Heart right ventricle (tissue), 16 donors: ENCODE measurements at places on chromosomes 5 and 9. TPM values are rescaled to one million over a fixed set of nuclear protein-coding genes. Genes with fewer than 3 reads are reported as not detected.

Gene UGT3A2
- not detected for total RNA-seq

Gene THBS4
- total RNA-seq, result 64.0 TPM

Gene CEL
- total RNA-seq, result 3.5 TPM

Gene BRINP1
- total RNA-seq, result 0.26 TPM

Gene PRXL2C
- 30.0 TPM for total RNA-seq

Gene CDKN2A
- 0.45 TPM for total RNA-seq

Gene SREK1
- total RNA-seq, result 26.9 TPM

Gene ADAMTS13
- total RNA-seq, result 2.2 TPM

Gene SLIT3
- 29.2 TPM for total RNA-seq

Gene GLDC
- total RNA-seq, result not detected

DNA sequence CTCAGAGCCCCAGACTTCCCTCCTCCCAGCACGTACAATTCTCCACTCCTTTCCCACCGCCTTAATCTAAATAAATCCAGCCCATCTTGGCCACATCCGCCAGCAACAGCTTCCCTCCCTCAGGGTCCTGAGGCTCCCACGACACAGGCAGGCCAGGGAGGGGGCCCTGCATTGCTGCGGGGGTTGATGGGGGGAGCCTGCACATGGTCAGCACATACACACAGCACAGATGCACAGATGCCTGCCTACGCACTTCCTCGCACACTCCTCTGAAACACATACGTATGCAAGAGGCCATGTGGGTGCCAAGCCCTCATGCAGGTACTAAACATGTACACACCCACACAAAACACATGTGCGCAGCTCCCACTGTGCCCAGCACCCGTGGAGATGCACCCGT is 14.8 kb downstream of the PDGFRB start:
- no peak for DNase-seq

DNA sequence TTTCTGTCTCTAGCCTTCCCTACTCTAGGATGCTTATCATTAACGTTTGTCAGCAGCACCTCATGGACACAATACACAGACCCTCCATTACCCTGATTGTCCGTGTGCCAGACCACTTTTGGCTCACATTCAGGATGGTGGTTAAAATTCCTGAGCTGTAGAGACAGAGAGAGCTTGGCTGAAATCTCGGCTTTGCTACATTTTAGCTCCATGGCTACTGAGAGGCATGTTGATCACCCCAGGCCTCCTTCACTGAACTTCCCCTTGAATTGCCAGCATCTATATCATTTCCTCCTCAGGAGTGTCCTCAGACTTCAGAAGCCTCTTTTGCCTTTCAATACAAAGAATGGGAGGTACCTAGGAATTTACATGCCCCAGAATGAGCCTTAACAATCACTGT is 104.7 kb upstream of the ISL1 start:
- DNase-seq, result no peak

GRCh38 chr9:86503942-86504341 is 149.7 kb upstream of the TUT7 start:
- DNase-seq, result no peak

GRCh38 chr9:113153599-113153998 is 2.8 kb downstream of the SLC31A2 start:
- no peak for DNase-seq

DNA sequence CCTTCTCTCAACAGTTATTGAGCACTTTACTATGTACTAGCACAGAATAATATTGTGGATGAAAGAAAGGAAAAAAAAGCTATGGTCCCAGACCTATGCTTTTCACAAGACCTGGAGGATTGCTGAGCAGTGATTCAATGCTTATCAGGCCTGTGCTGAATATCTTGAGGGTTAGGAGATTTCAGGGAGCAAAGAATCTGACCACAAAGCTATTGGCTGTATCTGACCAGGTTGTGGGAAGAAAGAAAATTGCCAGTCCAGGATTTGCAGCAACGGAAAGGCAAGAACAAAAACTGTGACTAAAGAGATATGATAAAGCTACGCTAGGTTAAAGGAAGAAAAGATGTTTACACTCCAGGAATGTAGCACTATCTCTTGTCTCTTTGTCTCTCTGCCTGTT is 14.9 kb upstream of the MACIR start:
- DNase-seq, result no peak

- DNase-seq, result no peak
Observed at GRCh38 chr5:151285683-151286082, 17.9 kb downstream of the SLC36A3 start.

DNA sequence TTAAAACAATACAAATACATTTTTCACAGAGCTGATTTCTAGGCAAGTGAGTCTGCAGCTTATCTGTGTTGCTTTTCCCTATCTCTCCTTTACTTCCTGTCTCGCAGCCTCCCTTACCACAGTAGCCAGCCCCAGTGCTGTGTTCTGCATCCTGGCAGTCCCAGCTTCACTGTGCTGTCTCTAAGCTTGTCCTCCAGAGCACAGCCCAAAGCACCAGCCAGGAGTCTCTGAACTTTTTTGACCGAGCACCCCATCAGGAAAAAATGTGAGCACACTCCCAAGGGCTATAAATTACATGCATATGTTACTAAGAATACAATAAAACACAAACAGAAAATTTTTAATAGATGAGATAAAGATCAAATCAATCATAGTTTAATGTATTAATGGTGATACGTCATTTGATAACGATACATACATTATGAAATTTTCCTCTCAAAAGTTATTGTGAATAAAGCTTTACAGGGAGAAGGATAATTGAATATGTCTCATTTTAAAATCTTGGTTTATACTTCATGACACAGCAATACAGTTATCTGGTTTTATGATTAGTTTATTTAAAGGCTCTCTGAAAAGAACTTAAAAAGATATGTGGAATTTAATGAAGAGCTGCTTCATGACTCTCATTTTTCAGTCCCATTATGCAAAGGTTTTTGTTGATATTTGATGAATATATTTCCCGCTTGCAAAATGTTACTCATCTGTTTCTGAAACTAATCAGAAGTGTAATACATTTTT is 7.3 kb upstream of the RHOBTB3 start:
- DNase-seq, result no peak

- no peak for DNase-seq
Observed at GRCh38 chr9:138025417-138025816, 147.8 kb downstream of the CACNA1B start.

- no peak for DNase-seq
Observed at GRCh38 chr9:21294364-21294774, 10.7 kb downstream of the IFNA5 start.

- DNase-seq, result no peak
Observed at GRCh38 chr9:76562511-76562911, 103.5 kb downstream of the GCNT1 start.

DNA sequence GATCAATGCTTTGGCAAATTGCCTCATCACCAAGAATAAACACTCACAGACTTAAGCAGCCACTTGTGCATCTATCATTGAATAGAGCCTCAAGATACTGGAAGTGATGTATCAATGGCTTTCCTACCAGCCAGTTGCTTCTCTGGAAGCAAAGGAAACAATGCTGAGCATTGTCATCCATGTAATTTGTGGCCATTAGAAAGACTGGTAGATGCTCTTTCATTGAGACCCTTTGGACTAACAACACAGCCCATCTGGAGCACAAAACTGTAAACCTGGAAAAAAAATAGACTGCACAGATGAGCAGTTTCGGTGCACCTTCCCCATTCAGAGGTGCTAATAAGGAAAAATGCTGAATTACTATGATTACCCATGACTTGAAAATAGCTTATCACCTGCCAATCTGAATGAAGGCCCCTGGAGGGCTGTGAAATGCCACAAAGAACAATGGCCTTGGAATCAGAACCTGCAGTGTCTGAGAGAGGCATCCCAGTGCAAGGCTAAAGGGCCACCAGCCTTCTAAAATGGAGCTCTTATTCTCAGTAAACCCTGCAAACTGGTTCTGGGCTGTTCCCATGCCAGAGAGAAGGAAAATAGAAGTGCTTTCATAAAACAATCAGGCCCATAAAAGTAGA is 127.5 kb downstream of the RFK start:
- DNase-seq, result no peak

- no peak for DNase-seq
Observed at GRCh38 chr9:127411122-127411521, 13.1 kb upstream of the ZNF79 start.

- no peak for DNase-seq
Observed at GRCh38 chr5:145990170-145990569, 53.8 kb downstream of the SH3RF2 start.

DNA sequence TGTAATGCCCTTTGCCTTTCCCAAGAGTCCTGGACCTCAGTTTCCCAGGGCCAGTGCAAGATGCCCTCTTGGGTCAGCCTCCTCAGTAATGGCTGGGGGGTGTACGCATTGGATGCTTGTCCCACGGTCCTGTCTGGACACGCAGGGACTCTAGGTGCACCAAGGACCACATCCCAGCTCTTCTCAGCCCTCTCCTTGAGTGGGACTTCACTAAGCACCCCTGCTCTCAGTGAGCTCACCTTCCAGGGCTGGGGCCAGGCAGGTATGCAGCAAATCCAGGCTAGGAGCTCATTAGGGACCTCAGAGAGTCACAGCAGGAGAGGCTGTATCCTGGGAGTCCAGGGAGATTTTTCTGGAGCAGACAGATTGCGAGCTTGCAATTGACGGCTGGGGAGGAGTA is 59.8 kb downstream of the MACROH2A1 start:
- DNase-seq, result no peak

DNA sequence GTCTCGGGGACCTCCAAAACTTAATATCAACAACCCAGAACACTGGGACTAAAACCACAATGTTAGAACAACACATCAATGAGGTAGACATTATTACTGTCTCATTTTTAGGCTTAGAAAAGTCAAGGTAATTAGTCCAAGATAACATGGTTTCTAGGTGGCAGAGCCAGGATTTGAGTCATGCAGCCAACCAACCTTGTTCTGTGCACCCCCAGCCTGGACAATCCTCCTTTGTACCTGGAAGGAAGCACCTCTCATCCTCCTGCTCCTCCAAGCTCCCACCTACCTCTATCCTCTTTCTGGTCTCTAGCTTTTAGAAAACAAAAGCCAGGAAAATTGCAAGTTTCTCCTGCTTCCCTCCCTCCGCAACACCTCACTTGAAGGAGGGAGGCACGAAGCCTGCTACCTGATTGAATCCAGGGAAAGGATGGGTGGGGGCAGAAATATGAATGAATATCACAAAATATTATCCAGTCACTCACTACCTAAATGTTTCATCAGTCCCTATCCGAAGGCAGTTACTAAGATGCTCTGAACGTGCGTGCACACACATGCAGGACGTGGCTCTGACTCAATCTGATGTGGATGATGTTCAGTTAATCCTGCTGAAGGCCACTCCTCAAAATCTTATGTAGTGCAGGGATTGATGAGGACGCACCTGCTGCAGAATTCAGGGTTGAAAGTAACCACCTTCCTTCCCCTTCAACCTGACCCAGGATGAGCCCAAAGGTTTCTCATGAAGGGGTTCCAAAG is 26.3 kb upstream of the TTC1 start:
- DNase-seq, result no peak

DNA sequence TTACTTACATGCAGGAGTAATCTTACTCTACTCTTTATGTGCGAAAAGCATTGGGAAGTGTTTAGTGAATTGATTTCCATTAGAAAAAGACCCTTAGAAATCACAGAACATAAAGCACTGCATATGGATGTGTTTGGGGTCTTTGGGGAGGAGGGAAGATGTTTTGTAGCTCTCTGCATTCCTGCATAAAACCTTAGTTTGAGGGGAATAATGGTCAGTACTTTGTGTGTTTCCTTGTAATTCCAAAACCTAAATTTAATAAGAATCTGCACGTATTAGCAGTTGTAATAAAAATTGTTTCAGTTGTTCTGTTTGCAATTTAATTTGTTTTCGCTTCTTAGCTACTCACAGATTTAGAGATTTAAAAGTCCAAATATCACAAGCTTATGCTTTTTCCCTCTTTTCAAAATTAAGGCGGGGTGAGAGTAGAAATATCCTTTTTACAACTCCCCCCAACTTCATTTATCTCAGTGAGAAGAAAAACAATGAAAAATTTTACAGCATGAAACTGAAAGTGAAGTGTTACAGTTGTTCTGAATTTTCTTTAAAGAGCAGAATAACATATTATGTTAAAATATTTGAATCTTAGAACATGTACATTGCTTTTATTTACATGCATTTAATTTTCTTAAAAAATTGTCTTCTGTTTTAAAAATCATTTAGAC is 143.8 kb downstream of the SMARCA2 start:
- no peak for DNase-seq

- DNase-seq, result no peak
Observed at GRCh38 chr9:79962836-79963235, 391.1 kb downstream of the TLE4 start.

DNA sequence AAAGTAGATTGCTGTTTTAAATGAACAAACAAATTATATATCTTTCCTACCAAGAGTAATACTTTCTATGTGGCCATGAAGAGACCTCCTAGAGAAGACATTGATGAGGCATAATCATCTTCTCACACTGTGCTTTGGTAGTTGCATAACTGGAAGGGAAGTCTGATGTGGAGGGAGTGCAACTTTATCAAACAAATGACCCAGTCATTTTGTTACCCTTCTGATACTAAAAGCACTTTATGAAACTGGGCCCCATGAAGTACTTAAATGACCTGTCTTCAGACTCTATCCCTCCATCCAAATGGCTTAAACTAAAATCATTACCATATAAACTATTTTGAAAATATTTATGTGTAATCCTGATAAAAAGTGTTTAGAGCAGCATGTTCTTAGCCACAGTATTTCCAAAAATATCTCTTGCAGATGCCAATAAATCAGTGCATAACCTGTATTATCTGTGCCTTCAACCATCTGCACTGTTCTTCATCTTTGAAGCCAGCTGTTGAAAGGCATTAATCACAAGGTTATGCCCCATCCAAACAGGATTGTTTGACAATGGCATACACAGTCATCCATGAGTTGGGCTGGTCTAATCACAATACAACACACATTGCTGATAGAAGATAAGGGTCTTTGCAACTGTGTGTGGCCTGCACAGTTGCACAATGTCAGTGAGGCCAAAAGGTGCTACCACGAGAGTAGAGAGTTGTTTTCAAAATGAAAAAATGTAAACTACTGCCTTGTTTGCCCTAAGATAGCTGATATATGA is 31.9 kb upstream of the MIER3 start:
- no peak for DNase-seq

DNA sequence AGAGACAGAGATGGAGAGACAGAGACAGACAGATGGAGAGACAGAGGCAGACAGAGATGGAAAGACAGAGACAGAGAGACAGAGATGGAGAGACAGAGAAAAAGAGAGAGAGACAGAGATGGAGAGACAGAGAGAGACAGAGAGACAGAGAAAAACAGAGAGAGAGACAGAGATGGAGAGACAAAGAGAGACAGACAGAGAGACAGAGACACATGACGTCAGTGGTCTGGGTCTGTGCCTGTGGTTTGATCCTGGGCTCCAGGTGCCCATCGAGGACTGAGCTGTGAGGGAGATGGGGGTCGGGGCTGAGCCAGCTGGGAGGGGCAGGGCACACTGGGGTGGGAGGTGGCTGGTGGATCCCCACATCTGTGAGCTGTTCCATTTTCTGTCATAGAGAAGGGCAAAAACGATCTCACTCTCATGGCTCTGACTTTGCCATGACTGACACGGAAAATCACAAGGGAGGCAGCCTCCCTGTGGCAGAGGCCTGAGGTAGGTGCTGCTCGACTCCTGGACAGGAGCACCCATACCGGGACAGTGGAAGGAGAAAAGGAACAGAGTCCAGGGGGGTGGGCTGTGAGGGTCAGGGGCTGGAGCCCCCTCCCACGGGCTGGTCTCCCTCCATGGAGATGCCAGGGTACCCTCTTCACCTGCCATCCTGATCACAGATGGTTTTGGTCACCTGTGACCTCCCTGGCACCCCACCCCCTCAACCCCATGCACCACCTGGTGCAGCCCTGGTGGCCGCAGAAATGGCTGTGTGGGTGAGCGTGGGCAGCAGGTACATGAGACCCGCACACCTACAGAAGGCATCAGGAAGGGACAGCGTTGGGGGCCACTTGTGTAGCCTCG is 28.8 kb downstream of the GLT6D1 start:
- no peak for DNase-seq
